ENCODE measurements at places on chromosomes 7 and 10.

DNA sequence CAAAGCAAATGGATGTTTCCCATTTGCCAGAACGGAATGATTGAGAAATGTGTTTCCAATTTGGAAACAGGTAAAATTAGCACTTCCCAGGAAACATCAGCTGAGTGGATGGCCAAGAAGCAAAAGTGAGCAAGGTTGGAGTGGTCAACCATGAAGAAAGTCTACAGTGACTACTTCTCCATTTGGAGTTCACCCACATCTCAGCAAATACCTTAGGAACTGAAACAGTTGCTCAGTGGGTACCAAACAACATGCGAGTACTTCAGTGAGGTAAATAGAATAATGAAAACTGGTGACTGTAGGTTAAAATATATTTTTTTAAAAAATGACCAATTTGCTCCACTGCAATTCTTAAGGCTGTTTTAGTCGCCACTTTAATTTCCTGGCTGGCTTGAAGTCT, 57.7 kb downstream of the SLC16A9 start:
- DNase-seq: no peak

DNA sequence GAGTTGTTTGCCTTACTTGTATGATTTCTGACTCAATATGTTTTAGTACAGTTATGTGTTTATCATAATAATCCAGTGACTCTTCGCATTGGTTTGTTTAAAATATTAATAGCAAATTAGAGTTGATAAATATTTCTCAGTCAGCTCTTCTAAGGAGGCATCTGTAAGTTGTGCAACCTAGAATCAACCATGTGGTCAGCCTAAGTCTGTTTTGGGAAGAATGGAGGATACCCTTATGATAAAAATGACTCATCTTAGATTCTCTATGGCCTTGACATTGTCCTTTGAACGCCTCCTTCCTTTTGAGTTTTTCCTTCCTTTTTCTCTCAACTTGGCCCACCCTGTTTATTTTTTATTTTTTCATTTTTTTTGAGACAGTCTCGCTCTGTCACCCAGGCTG, 18.8 kb downstream of the DNAJC9 start:
- DNase-seq: no peak

GRCh38 chr10:64529003-64529350, 1007.8 kb downstream of the REEP3 start:
- DNase-seq: peak; percentile 62

- DNase-seq: no peak
These were observed 126.1 kb upstream of the EFCAB10 start for GRCh38 chr7:105707381-105707780.

- no peak for DNase-seq
These were observed 24.8 kb downstream of the GRB10 start for GRCh38 chr7:50757703-50758390.

DNA sequence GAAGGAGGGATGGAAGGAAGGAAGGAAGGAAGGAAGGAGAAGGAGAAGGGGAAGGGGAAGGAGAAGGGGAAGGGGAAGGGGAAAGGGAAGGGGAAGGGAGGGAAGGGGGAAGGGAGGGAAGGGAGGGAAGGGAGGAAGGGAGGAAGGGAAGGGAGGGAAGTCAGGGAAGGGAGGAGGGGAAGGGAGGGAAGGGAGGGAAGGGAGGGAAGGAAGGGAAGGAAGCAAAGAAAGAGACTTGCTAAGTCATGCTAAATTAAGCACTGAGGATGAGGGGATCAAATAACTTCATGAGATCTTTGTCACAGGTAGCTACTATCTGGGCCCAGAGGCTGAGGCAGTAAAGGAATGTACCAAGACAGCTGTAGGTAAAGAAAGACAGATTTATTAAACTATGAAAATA, 116.4 kb downstream of the TRIL start:
- no peak for DNase-seq

- peak; percentile 45 for DNase-seq
These were observed 2.3 kb upstream of the DRGX start for GRCh38 chr10:49398000-49398861.

GRCh38 chr7:117347480-117347879, 24.6 kb upstream of the WNT2 start:
- no peak for DNase-seq

- no peak for DNase-seq
These were observed 273.7 kb downstream of the KIF20B start for GRCh38 chr10:89975071-89975470.

DNA sequence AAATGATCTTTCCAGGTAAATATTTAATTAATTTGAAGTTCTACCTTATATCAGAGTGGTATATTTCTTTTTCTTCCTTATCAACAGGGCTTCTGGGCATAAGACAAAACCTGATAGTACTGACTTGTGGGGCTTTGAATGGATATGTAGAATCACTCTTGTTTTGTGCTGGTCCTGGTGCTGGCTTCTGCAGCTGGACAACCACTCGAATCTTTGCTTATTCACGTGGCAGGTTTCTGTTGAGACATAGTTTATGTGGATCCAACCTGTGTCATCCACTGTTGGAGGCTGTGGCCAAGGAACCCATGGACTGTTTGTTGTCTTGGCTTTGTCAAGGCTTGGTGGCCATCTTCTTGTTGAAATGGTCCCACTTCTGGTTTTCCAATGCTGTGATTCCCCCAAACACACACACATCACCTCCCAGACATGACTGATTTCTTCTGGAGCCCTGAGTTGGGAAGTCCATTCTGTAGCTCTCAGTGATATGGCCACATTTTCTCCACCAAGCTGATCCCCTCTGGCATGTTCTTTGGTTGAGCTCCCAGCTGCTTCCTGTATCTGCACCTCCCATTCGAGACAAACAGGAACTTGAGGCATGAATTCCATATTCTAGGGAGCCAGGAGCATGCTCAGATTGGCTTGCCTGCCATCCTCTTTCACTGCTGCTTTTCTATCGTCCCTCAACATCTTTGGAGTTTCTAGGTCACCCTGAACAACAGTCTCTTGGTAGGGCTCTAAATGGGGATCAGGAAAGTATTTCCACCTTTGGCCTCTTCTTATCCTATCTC, 19.5 kb downstream of the TAS2R41 start:
- no peak for DNase-seq

GRCh38 chr10:48215486-48216203, 58.9 kb downstream of the FRMPD2 start:
- peak; percentile 64 for DNase-seq

DNA sequence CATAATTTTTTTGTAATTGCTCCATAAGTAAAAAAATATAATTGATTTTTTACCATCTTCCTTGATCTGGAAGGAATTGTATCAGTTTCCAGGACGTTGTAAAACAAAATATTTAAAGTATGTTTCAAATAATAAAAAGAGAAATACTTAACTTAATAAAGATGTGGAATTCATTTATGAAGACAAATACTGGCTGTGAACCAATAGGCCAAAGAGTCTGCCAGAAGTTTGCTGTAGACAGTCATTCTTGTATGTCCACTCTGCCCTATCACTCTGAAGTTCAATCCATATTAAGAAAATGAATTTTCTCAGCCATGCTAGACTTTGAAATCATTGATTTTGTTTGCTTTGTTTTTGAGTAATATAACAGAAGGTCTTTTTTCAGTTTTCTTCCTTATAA, 256.4 kb downstream of the TRIL start:
- no peak for DNase-seq

DNA sequence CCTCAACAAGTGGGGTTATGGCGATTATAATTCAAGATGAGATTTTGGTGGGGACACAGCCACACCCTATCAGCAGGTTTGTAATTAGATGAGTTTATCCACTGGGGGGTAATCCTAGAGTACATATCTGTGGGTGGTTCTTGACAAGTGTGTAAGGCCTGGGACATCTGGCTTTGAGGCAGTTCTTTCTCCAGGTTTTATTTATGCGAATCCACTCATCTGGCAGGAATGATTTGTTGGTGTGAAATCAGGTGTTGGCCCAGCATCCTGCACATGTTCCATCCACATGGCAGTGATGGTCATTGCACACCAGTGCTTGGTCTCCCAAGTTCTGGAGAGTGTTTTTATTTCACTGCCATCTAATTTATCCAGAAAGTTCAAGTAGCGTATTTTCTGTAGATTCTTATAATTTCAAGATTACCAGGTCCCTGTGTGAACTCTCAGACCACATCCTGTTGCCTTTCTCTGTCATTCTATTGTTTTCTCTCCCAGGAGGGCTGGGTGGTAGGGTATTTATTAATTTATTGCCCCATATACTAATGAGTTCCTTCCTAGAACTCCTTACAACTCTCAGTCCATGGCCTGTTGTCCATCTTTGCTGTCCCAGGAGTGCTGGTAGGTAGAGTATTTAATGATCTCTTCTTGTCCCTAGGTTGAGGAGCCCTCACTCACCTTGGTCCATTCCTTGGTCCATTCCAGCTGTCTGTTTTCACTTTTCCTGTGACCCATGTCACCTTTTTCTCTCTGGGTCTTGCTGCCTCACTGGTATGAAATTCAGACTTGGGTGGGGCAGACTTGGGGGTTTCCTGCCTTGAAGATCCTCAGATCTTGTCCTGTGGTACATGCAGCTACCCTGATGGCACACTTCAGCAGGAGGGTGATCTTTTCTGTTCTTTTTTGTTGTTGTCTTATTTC, 10.4 kb downstream of the RALA start:
- no peak for DNase-seq

GRCh38 chr7:149764481-149765398, 8.6 kb downstream of the ZNF467 start:
- DNase-seq: peak; percentile 33

DNA sequence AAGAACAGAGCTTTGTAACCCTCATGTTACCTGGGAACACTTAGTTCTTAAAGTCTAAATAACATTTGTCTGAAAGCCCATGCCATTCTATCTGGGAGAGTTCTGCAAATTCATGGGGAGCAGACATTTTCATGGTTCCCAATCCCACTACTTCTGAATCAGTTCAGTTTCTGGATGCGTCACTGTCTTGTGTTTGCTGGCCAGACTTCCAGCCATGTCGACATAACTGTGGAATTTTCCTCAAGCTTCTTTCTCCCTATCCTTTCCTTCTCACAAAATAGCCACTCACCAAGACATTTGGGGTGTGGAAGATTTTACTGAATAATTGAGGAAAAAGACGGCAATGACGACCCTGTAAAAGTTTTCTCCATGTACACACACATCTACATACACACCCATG, 272.5 kb downstream of the NEBL start:
- no peak for DNase-seq

GRCh38 chr10:77667426-77668324, 30.1 kb upstream of the KCNMA1 start:
- DNase-seq: no peak

- no peak for DNase-seq
These were observed 3.4 kb downstream of the PALD1 start for GRCh38 chr10:70481831-70482530.

DNA sequence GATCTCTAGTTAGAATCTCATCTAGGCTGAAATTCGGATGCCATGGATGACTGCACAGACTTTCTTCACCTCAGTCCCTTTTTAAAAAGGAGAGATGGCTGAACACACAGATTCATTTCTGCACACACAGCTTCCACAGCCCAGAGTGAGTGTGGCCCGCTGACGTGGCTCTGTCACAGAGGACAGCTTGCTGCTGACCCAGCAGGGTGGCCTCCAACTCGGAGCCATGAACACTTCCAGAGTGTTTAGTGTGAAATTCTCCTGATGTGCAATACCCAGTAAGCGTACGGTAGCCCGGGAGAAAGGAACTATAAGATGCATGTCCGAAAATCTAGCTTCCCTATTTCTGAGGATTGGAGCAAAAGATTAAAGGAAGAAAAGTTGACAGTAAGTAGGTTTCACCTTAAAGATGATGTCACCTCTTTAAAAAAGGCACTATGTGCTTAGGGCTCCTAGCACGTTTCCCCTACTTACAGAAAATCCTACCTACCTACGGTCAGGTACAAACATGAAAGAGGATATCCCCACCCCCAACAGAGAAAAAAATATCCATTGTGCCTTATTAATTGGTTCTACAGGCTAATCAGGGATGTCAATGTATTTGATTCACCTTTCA, 162.2 kb downstream of the RAPGEF5 start:
- DNase-seq: no peak

GRCh38 chr10:72574636-72575035, 51.2 kb downstream of the MICU1 start:
- DNase-seq: no peak

DNA sequence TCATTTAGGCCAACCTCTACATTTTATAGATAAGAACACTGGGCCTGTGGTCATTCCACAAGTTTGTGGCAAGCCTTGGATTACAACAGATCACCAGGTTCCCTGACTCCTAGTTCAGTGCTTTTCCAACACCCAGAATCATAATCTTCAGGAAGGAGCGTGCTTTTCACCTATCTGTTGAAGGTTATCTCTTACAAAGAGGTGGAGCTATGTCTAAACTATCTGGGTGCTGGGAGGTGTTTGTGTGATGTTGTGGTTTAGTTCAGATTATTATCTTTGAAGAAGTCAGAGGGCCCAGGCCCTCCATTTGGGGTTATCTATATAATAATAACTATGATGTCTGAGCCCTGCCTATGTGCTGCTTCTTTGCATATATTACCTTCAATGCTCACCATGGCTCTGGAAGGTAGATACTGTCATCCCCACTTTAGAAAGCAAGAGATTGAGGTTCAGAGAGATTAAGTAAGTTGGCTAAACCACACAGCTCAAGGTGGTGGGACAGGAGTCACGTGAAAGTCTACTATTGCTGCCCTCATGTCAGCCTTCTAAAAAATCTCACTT, 24.0 kb downstream of the IL2RA start:
- DNase-seq: no peak

DNA sequence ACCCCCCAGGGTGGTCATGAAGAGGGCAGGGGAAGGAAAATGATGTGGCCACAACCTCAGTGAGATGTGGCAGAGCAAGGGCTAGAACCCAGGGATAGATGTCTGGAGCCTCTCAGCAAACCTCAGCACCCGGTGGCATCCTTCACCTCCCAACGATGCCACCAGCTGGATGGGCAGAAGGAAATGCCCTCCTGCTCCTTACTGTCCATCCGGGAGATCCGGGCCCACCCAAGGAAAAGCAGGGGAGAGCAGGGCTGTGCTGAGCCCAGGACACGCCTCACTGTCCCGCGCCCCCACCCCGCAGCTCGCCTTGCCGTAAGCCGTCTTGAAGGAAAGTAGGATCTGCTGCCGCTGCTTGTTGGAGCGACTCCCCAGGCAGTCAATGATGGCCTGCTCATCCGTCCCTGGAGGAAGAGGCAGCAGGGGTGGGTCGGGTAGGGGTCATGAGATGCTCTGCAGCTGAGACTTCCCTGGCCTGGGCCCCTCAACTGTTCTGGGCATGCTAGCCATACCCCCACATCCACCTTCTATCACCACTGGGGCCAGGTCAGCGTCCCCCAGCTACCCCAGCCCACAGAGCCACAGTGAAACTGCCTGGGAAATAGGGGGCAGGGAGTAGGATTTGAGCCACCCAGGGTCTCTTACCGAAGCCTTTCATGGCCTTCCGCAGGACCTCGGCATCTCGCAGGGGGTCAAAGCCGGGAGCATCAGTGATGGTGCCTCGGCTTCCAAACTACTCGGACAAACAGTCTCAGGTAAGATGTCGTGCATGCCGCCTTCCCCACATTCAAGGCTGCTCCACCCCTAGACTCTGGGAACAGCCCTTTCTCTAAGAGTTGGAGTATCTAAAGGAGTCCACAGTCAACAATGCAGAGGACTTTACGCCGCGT, 34.3 kb downstream of the PLAC9 start:
- DNase-seq: no peak

- DNase-seq: no peak
These were observed 162.4 kb downstream of the AGMO start for GRCh38 chr7:15399441-15399840.

Data from SK-N-DZ (cell line).